ENCODE measurements at places on chromosomes 16 and 17.

GRCh38 chr17:64306850-64307463 lies 43.9 kb upstream of the TEX2 start:
- DNase-seq, result peak; percentile 68

DNA sequence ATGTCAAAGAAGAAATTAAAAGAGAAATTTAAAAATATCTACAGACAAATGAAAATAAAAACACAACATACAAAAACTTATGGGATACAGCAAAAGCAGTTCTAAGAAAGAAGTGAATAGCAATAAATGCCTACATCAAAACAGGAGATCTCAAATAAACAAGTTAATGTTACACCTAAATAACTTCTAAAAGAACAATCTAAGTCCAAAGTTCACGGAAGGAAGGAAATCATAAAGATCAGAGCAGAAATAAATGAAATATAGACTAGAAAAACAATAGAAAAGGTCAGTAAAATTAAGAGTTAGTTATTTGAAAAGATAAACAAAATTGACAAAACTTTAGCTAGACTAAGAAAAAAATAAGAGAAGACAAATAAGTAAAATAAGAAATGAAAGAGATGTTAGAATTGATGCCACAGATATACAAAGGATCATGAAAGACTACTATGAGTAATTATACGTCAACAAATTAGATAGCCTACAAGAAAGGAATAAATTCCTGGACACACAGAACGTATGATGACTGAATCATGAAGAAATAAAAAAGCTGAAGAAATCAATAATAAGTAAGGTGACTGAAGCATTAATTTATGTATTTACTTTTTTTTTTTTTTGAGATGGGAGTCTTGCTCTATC lies 100.4 kb downstream of the CEP112 start:
- DNase-seq, result no peak

DNA sequence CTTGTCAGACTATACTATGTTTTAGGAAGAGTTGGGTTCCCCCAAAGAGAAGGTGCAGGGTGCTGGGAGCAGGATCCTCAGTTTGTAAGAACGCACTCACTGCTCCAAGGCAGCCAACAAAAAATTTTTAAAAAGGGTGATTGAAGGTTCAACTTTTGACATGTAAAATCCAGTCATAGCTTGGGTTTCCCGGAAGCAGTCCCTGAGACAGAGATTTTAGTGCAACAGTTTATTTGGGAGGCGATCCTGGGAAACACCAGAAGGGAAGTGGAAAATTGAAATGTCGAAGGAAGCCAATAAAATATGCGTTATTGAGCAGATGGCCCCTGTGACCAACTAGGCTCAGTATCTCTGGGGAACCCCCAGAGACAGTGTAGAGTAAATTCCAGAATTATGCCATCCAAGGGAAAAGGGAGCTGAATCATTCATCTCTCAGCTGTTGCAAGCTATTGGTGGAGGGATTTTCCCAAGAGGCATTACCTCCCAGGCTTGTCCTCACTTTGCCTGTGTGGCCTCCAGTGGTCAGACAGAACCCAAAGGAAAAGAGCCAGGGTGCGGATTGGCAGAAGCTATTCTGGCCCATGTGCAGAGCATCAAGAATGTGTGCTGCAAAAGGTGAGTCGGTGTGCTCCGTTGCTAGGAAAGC lies 72.9 kb downstream of the HS3ST3B1 start:
- no peak for DNase-seq

DNA sequence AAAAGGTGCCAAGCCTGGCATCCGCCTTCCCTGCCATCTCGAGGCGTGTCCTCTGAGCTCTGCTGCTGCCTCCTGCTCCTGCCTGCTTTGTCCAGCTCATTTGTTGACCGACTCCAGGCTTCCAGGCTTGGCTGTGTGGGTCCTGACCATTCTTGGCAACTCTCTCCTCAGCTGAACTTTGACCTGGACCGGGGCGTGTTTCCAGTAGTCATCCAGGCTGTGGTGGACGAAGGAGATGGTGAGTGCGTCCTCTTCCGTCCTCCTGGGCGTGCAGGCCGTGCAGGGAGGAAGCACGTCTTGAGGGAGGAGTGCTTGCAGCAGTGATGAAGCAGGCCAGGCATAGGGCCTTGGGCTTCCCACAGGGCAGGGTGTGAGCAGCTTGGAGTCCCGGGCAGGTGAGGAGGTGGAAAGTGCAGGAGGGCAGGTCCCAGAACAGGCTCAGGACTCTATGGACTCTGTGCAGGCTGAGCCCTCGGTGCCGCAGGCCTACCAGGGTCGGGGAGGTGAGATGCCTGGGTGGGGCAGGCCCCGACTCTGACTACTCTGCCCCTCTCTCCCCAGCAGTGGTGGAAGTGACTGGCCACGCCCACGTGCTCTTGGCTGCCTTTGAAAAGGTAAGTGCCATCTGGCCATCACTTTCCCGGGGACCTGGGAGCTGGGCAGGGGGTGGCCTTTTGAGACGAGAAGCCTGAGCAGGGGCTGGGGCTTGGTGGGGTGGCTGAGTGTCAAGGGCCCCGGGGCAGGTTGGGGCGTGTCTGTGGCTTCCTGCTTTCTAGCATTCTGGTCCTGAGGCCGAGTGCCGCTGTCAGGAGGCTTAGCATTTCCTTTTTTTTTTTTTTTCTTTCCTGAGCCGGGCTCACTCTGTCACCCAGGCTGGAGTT lies 28.6 kb upstream of the NUDT16L1 start:
- no peak for DNase-seq

DNA sequence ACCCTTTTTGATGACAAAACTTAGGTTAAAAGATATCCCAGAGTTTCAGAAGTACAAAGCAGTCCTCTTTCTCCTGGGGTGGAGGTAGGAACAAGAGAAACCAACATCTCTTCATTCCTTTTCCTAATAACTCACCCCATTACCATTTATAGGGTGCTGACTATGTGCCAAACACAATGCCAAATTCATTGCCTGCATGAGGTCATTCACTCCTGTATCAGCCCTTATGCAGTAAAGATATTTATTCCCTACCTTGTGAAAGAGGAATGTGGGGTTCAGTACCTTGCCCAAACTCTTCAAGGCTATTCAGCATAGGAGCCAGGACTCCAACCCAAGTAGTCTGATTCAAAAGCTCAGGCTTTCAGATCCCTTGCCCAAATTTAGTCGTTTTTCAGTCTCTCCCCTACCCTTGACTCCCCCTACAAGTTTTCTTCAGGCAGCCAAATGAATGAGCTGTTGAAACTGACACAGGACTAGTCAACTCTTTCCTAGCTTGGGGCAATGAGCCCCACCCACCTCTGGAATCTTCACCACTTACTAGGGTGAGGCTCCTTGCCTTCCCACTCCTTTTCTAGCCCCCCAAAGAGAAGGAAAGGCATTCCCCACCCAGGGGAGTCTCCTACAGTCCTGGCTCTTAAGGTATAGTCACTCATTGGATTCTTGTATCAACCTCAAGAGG lies 5.9 kb downstream of the KRT14 start:
- no peak for DNase-seq

Measured in neuronal stem cell (in vitro differentiated cells).